Activated CD4-positive, alpha-beta memory T cell treated with anti-CD3 and anti-CD28 coated beads for 36 hours (primary cell): ENCODE measurements at places on chromosomes 11 and 22. TPM values are rescaled to one million over a fixed set of nuclear protein-coding genes. Genes with fewer than 3 reads are reported as not detected.

DNA sequence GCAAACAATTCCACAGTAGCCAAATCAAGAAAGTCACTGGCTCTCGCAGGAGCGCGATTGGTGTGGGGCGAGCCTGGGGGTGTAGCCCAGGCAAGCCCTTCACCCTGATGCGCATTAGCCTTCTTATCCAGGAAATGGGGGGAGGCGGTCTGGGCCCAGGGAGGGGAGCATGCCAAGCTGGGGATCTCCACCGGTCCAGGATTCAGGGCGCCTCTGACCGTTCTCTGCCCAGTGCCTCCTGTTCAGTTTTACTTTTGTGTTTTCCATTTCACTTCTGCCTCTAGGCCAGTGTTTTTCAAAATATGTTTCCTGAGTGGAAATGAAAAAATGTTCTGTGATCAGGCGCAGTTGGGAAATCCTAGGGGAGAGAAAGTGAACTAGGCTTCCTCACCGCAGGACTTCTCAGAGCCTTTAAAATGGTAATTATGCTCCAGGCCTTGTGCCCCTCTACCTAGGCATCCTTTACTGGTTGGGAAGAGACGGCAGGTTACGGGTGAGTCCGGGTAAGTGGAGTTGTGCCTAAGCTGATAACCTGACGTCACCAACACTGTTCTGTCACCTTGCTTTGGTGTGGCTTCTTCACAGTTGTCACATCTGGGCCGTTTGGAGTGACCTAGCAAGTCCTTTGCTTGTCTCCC lies 18.4 kb downstream of the LRP5 start:
- H3K27ac ChIP-seq = no peak overlapping the region
- H3K27me3 ChIP-seq = no peaks in the 10 kb centered on the region
- H3K4me3 ChIP-seq = no peak overlapping the region
- peaks cover 52% of the 10 kb centered on the region for H3K4me1 ChIP-seq
- no peaks in the 10 kb centered on the region for H3K36me3 ChIP-seq

DNA sequence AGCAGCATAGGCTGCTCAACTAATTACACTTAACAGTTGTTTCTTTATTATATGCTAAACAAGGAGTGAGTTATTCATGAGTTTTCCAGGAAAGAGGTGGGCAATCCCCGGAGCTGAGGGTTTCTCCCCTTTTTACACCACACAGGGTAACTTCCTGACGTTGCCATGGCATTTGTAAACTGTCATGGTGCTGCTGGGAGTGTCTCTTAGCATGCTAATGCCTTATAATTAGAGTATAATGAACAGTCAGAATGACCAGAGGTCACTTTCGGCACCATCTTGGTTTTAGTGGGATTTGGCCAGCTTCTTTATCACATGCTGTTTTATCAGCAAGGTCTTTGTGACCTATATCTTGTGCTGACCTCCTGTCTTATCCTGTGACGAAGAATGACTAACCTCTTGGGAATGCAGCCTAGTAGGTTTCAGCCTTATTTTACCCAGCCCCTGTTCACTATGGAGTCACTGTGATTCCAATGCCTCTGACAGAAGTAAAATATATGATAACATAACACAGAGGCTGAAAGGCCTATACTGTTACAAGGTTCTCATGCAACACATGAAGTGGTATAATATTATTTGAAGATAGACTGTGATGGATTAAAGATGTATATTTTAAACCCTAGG lies 41.3 kb upstream of the RDX start:
- H3K4me3 ChIP-seq = no peak overlapping the region
- H3K36me3 ChIP-seq = peaks cover 7% of the 10 kb centered on the region
- H3K27ac ChIP-seq = peak overlapping the region; percentile 45

Gene MUC5B
- total RNA-seq = not detected

DNA sequence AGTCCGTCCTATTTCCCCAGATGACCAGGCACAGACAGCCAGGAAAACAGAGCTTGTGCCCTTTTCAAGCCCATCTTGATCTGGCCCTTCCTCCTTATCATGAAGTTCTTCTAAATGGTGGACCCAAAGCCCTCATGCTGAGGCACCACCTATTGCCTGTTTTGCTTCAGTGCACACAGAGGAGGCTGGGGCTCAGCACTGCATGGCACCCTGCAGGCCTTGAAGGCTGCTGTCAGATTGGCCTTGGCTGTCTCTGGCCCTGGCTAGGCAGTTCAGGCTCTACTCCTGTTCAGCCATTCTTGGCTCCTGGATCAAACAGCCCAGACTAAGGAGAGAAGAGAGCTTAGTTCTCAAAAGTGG lies 49.2 kb downstream of the OTOG start:
- H3K27me3 ChIP-seq = peaks cover 6% of the 10 kb centered on the region
- H3K36me3 ChIP-seq = no peaks in the 10 kb centered on the region
- DNase-seq = peak; percentile 4
- no peak overlapping the region for H3K27ac ChIP-seq
- peaks cover 6% of the 10 kb centered on the region for H3K4me1 ChIP-seq
- H3K4me3 ChIP-seq = no peak overlapping the region

Gene FLRT1
- total RNA-seq = 0.36 TPM

GRCh38 chr22:20291249-20291586 lies 23.1 kb upstream of the RTN4R start:
- H3K4me1 ChIP-seq = no peaks in the 10 kb centered on the region
- H3K27ac ChIP-seq = no peak overlapping the region
- DNase-seq = no peak
- no peak overlapping the region for H3K4me3 ChIP-seq

Gene ALX4
- total RNA-seq = not detected

Gene CCDC15
- 6.4 TPM for total RNA-seq

- no peak for DNase-seq
- H3K27ac ChIP-seq = no peak overlapping the region
- no peak overlapping the region for H3K4me3 ChIP-seq
- no peaks in the 10 kb centered on the region for H3K36me3 ChIP-seq
- H3K4me1 ChIP-seq = no peaks in the 10 kb centered on the region
These were observed 43.9 kb downstream of the ELFN2 start for GRCh38 chr22:37383341-37383740.

GRCh38 chr22:25745341-25746011 lies 3.5 kb downstream of the MYO18B start:
- peaks cover 10% of the 10 kb centered on the region for H3K27me3 ChIP-seq
- H3K27ac ChIP-seq = peak overlapping the region; percentile 70
- H3K4me3 ChIP-seq = peak overlapping the region; percentile 6
- H3K36me3 ChIP-seq = no peaks in the 10 kb centered on the region
- H3K4me1 ChIP-seq = peaks cover 37% of the 10 kb centered on the region

GRCh38 chr11:35927682-35928081 lies 16.2 kb upstream of the LDLRAD3 start:
- H3K4me3 ChIP-seq = no peak overlapping the region
- H3K4me1 ChIP-seq = no peaks in the 10 kb centered on the region
- peaks cover 6% of the 10 kb centered on the region for H3K27me3 ChIP-seq
- no peak overlapping the region for H3K27ac ChIP-seq
- no peak for DNase-seq

Gene SGSM1
- 0.38 TPM for total RNA-seq

Gene ZBTB16
- 7.7 TPM for total RNA-seq

Gene HBD
- total RNA-seq = not detected

DNA sequence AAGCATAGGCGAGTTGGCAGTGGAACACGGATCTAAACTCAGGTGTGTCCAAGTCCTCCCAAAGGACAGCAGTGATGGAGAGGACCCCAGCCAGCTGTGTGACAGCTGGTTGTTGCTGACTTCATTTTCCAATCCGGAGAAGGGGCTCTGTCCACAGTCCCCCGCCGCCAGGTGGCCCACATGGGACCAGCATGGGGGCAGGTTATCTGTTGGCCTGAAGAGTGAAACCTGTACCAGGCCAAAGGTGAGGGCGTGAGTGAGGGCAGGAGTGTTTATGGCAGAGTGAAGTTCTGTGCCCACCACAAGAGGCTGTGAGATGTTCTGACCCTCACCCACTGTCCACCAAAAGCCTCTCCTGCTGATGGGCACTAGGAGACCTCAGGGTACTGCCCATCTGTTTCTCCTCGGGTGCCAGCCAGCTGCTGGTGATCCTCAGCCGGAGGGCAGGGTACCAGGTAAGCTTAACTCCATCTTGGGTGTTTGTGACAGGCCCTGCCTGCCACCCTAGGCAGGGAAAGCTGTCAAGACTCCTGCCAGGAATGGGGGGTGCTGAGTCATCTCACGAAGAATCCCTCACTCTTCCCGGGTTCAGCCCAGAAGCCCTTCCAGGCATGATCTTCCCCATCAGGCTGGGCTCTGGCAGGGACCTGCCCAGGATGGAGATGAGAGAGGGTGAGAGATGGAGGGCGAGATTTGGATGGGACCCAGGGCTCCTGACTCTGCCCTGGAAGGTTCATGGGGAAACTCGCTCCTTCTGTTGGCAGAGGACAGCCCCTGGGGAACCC lies 15.5 kb upstream of the TAB1 start:
- no peak overlapping the region for H3K4me3 ChIP-seq
- peaks cover 11% of the 10 kb centered on the region for H3K4me1 ChIP-seq
- H3K27me3 ChIP-seq = no peaks in the 10 kb centered on the region
- DNase-seq = no peak
- H3K36me3 ChIP-seq = no peaks in the 10 kb centered on the region

Gene SOX6
- total RNA-seq = not detected

GRCh38 chr22:36107436-36107835 lies 53.1 kb downstream of the APOL3 start:
- H3K36me3 ChIP-seq = no peaks in the 10 kb centered on the region
- H3K4me1 ChIP-seq = no peaks in the 10 kb centered on the region
- no peak overlapping the region for H3K4me3 ChIP-seq

GRCh38 chr11:27239305-27239942 lies 123.6 kb downstream of the CCDC34 start:
- no peak for DNase-seq
- H3K36me3 ChIP-seq = no peaks in the 10 kb centered on the region
- no peak overlapping the region for H3K4me3 ChIP-seq
- peaks cover 1% of the 10 kb centered on the region for H3K27me3 ChIP-seq
- no peak overlapping the region for H3K27ac ChIP-seq

- H3K4me3 ChIP-seq = no peak overlapping the region
- DNase-seq = no peak
- H3K4me1 ChIP-seq = peaks cover 5% of the 10 kb centered on the region
- H3K27me3 ChIP-seq = no peaks in the 10 kb centered on the region
- H3K27ac ChIP-seq = no peak overlapping the region
- H3K36me3 ChIP-seq = no peaks in the 10 kb centered on the region
These were observed 13.3 kb downstream of the PRR33 start for GRCh38 chr11:1878137-1879031.

DNA sequence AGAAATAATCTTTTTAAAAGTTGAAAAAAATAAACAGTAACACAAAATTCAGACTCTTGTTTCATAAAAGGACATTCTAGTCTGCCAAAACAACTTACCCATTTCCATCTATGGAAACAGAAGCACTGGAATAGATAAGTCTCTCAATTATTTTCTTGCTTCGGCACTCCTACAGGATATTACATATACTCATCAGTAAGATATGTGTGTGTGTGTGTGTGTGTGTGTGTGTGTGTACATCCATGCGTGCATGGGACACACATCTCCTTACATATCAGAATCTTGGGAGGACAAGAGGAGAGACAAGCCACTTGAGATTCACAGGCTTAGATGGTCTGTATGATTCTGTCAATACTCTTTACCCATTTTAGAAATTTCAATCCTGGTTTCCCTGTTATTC lies 144.6 kb downstream of the ATG16L2 start:
- no peak overlapping the region for H3K4me3 ChIP-seq
- peaks cover 9% of the 10 kb centered on the region for H3K4me1 ChIP-seq
- DNase-seq = no peak
- H3K36me3 ChIP-seq = peaks cover 9% of the 10 kb centered on the region
- no peaks in the 10 kb centered on the region for H3K27me3 ChIP-seq

GRCh38 chr11:1422981-1423380 lies 33.2 kb downstream of the BRSK2 start:
- DNase-seq = no peak
- H3K4me3 ChIP-seq = no peak overlapping the region
- H3K27ac ChIP-seq = no peak overlapping the region
- peaks cover 3% of the 10 kb centered on the region for H3K36me3 ChIP-seq
- no peaks in the 10 kb centered on the region for H3K4me1 ChIP-seq
- H3K27me3 ChIP-seq = peaks cover 3% of the 10 kb centered on the region

- DNase-seq = no peak
- peaks cover 2% of the 10 kb centered on the region for H3K4me1 ChIP-seq
- peaks cover 14% of the 10 kb centered on the region for H3K27me3 ChIP-seq
- H3K4me3 ChIP-seq = no peak overlapping the region
These were observed 44.0 kb downstream of the RPUSD4 start for GRCh38 chr11:126167488-126167887.

GRCh38 chr11:34243600-34244464 lies 114.0 kb downstream of the ABTB2 start:
- H3K27me3 ChIP-seq = peaks cover 5% of the 10 kb centered on the region
- peak; percentile 83 for DNase-seq
- no peak overlapping the region for H3K4me3 ChIP-seq
- peaks cover 2% of the 10 kb centered on the region for H3K36me3 ChIP-seq

Gene SMIM35
- 0.22 TPM for total RNA-seq
